Activated T-helper 1 cell treated with anti-CD3 and anti-CD28 coated beads, Interleukin-2, amount 50 U/mL, for 16 hours (primary cell): ENCODE measurements at places on chromosomes 7 and 10.

- DNase-seq: no peak
These were observed 603.1 kb upstream of the MGMT start for GRCh38 chr10:128863823-128864405.

- no peak for DNase-seq
These were observed 6.2 kb downstream of the GSAP start for GRCh38 chr7:77409739-77410547.

DNA sequence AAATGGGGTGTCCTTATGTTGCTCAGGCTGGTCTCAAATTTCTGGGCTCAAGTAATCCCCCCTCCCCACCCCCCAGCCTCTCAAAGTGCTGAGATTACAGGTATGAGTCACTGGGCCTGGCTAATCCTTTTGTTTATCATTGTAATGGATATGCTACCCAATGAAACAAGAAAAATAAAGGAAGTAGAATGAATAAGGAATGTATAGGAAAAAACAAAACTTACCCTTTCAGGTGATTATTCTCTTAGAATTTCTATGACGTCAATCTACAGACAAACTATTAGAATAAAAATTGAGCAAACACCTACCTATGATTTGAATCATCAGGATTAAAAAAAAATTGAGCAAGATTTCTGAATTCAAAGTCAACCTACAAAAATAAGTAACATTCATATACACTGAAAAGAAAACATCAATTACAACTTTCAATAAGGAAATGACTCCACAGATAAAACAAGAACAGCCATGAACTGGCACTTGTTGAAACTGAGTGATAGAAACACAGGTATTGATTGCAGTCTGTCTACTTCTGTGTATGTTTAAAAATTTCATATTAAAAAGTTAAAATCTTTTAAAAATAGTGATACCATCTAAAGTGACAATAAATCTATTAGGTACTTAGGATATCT lies 12.2 kb downstream of the ADAM12 start:
- DNase-seq: no peak

- no peak for DNase-seq
These were observed 127.9 kb downstream of the MLLT10 start for GRCh38 chr10:21661935-21662334.

GRCh38 chr7:73907554-73908122 lies 46.7 kb downstream of the TMEM270 start:
- DNase-seq: no peak

DNA sequence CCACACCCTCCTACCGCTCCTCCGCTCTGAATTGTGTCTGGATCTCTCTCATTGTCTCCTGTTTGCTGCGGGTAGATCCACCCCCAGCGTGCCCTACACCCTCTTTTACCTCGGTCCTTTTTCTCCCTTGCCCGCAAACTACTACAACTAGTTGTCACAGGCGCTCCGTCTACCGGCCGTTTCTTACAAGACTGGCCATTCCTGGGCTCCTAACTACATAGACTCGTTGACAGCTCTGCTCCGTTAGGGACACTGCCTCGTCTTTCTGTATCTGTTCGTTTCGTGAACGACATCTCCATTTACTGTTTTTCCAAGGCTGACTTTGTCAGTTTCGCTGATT lies 786 bp downstream of the TAF3 start:
- DNase-seq: no peak

DNA sequence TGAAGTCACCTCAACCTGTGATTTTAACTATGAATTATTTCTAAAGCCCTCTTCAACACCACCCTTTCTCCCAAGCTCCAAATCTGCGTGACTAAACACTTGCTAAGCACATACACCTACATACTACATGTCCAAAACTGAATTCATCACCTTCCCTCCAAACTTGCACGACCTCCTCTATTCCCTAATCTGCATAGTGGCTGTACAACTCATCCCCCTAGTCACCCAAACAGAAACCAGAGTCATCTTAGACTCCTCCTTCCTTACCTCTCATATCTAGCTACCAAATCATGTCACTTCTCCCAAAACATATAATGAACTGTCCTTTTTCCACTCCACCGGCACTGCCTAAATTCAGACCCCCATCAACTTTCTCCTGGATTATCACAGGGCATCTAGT lies 16.2 kb downstream of the ARHGAP21 start:
- DNase-seq: no peak

DNA sequence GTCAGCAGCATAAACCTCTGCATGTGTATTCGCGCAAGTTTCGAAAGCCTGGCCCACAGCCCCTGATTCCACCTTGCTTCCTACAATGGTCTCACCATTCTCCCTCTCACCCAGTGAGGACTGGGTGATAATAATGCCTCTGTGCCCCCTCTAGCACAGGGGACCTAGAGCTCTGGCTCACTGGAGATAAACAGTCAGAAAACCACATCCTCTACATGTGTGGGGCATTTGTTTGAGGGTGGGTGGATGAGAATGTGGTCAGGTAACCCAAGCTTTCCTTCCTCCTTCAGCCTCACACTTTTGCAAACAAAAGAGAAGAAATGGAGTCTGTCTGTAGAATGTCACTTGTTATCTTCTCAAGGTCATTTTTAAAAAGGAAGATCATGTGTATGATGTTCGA lies 373.5 kb downstream of the KCNMA1 start:
- no peak for DNase-seq

GRCh38 chr10:69479240-69480067 lies 28.2 kb downstream of the TSPAN15 start:
- DNase-seq: no peak

DNA sequence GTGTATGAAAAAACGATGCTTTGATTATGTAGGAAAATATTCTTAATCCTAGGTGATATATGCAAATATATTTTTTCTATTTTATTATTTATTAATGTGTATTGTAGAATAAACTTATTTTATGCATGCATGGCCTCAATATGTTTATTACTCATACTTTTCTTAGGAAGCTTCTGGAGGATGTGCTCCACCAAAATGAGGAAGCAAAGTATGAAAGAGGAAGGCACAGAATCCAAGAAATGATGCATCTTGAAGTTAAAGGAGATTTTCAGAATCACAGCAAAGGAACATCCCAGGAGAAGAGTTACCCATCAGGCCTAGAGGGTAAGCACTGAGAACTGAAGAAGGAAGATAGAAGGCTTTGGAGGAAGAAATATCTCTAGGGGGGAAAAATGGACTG lies 35.0 kb upstream of the MRPS16 start:
- no peak for DNase-seq

- DNase-seq: no peak
These were observed 78.4 kb upstream of the PALS2 start for GRCh38 chr7:24494832-24495231.

DNA sequence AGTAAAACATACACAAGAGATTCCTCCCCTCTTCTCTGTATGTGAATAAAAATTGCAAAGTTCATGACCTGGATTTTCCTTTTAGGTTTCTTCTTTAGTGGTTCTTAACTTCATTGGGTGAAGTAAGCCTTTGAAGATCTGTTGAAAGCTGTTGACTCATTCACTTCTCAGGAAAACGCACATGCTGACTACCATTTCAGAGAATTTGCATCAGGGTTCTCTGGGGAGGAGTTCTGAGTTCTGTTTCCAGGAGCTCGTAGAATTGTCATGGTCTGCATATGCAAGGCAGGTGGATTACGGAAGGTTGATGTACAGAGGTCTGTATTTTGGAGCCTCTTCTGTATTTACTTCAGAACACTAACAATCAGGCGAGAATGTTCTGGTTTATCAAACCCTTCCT lies 962 bp upstream of the SLC26A4 start:
- no peak for DNase-seq

DNA sequence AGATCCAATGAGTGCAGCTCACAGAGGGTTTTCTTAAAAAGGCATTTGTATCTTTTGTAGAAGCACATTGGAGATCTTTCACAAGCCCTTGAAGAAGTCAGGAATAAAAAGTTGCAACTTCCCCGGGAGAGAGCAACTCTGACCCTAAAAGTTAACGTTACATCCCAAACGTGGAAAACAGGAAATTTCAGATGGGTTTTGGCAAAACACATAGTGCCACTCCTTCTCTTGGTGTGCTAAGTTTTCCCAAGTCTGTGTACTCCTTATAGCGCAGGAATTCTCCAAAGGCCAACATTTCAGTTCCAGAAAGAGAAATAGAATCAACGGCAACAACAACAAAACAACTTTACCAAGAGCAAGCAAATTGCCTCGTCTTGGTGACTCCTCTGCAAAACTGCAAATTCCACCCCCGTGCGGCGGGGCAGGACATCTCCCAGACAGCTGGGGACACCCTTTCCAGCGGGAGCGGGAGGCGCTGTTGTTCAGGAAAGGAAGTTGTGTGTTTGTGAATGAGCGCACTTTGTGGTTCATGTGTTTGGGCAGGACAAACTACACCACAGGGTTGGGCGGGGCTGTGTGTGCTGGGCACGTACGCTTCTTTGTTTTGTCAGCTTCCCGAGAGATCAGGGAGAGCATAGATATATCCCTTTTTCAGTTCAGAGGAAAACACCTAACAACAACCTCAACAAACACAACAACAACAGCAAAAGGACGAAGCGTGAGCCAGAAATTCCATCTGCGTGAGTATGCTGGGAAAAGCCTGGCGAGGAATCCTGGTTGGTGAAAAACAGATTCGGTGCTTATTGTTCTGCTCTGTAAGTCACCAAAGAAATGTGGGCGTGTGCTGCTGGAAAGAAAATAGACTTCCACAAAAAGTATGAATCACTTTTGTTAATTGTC lies 294.7 kb upstream of the PITRM1 start:
- peak; percentile 4 for DNase-seq

- DNase-seq: no peak
These were observed 354 bp upstream of the GIMAP5 start for GRCh38 chr7:150736864-150737263.

- DNase-seq: peak; percentile 47
These were observed 78.8 kb downstream of the INPP5A start for GRCh38 chr10:132616170-132616995.

DNA sequence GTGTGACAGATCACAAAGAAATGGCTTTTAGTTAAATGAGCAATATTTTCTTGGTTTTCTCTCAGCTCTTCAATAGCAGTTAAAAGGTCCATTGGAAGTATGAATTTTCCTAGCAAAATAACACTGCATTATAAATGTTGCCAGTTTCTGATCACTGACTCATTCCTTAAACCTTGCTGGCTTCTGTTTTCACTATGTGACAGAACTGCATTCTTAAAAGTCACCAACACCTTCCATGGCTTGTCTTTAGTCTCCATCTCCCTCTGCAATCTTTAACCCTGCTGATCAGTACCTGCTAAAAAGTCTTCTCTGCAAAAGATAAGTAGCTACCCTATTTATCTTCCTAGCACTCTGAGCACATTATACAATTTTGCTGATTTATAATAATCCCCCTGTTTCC lies 405.0 kb upstream of the LRRN3 start:
- DNase-seq: no peak

DNA sequence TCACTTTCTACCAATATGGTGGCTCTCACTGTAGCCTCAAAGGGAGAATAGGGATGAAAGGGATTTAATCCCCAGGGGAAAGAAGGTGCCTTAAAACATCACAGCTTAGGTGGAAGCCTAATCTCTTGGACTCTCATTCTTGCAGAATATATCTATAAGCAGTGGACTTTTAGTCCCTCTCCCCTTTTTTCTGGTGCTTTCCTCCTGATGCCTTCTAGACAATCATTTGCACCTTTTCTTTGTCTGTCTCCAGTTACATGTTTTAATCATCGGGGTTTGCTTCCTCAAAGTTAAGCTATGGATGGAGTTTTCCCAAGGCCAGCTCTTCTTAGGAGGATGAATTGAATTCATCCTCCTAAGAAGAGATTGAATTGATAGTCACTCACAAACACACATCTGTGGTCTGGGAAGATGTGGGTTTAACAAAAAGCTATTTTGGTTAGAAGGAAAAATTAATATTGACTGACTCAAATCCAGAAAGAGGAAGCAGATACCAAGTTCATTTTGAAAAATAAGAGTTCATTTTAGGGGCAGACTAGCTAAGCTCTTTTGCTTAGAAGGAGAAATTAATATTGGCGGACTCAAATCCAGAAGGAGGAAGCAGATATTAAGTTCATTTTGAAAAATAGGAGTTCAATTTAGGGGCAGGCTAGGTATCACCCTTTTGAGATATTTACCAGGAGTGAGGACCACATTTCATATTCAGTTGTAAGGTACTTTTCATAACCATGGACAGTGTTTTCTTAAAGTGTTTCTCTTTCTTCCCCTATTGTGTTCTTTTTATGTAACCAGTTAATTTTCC lies 35.2 kb upstream of the PLEKHS1 start:
- DNase-seq: no peak

DNA sequence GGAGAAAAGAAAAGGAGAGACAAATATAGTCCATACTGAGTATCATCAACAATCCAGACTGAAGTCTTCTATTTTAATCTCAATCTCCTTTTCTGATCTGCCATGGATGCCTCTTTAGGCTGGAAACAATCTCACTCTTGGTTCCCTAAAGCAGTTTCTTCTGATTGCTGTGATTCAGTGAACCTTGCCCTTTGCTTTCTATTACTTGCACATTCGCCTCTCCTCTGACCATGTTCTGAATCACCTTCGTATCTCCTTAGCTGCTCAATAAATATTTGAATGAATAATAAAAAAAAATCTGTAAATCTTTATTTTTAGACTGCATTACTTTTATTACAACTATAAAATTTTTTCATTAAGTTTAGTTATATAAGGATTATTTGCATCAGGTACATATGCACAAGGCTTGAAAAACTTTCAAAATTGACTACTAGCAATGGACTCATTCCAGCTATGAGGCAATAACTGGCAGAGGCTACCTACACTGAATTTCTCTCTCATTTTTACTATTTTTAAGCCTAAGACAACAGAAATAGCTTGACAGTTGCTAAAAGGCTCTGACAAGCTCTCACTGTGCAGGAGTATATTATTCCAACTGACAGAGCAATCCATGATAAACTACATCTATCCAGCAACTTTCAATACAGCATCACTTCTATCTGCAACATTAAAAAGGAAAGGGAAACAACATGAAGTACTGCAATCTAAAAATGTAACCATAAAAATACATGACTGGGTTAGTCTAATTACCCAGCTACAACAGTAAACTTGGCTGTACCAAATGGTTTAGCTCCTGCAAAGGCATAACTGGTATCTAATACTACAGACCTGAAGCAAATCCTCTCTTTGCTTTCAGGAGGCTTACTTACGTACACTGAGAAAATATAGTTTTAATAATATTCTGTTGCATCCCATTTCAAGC lies 25.6 kb downstream of the TM9SF3 start:
- no peak for DNase-seq
